ENCODE measurements at places on chromosomes 11 and 22.

DNA sequence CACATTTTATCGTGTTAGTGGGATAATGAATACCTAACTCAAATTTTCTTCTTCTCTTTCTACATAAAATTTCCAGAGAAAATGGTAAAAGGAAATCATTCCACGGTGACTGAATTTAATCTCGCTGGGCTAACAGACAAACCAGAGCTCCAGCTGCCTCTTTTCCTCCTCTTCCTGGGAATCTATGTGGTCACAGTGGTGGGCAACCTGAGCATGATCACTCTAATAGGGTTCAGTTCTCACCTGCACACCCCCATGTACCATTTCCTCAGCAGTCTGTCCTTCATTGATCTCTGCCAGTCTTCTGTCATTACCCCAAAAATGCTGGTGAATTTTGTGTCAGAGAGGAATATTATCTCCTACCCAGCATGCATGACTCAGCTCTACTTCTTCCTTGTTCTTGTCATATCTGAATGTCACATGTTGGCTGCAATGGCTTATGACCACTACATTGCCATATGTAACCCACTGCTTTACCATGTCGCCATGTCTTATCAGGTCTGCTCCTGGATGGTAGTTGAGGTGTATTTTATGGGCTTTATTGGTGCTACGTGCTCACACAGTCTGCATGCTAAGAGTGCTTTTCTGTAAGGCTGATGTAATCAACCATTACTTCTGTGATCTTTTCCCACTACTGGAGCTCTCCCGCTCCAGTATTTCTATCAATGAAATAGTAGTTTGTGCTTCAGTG, 24.1 kb downstream of the OR10D3 start:
- no peak for DNase-seq

- no peak for DNase-seq
These were observed 10.7 kb upstream of the SESN3 start for GRCh38 chr11:95241681-95242081.

- peak; percentile 53 for DNase-seq
These were observed 26.6 kb upstream of the LMO1 start for GRCh38 chr11:8290081-8290810.

- DNase-seq = no peak
These were observed 1.0 kb upstream of the BRSK2 start for GRCh38 chr11:1388763-1389102.

GRCh38 chr11:134170919-134171281, 52.9 kb downstream of the NCAPD3 start:
- no peak for DNase-seq

Measured in NCI-H2171 (cell line).